ENCODE measurements at places on chromosomes 16 and 17. TPM values are rescaled to one million over a fixed set of nuclear protein-coding genes. Genes with fewer than 3 reads are reported as not detected.

GRCh38 chr17:75069783-75070182, 18.0 kb upstream of the SLC16A5 start:
- H3K27me3 ChIP-seq = no peaks in the 10 kb centered on the region
- H3K4me1 ChIP-seq = no peaks in the 10 kb centered on the region
- H3K36me3 ChIP-seq = no peaks in the 10 kb centered on the region
- no peak for DNase-seq
- no peak overlapping the region for H3K4me3 ChIP-seq

DNA sequence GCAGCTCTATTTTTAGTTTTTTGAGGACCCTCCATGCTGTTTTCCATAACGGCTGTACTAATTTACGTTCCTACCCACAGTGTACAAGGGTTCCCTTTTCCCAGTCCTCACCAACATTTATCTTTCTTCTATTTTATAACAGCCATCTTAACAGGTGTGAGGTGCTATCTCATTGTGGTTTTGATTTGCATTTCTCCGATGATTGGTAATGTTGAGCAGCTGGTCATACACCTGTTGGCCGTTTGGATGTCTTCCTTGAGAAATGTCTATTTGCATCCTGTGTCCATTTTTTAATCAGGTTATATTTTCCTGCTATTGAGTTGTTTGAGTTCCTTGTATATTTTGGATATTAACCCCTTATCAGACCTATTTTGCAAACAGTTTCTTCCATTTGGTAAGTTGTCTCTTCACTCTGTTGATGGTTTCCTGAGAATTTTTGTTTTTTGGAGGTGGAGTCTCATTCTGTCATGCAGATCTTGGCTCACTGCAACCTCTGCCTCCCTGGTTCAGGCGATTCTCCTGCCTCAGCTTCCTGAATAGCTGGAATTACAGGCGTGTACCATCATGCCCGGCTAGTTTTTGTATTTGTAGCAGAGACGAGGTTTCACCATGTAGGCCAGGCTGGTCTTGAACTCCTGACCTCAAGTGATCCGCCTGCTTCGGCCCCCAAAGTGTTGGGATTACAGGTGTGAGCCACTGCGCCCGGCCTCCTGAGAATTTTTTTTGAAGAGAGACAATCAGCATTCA, 279.6 kb downstream of the SNX29 start:
- H3K4me1 ChIP-seq = no peaks in the 10 kb centered on the region
- no peak overlapping the region for H3K4me3 ChIP-seq
- no peaks in the 10 kb centered on the region for H3K27me3 ChIP-seq
- no peak overlapping the region for H3K27ac ChIP-seq
- no peaks in the 10 kb centered on the region for H3K36me3 ChIP-seq

- H3K4me3 ChIP-seq = no peak overlapping the region
- H3K27me3 ChIP-seq = no peaks in the 10 kb centered on the region
- DNase-seq = no peak
- no peaks in the 10 kb centered on the region for H3K36me3 ChIP-seq
These were observed 11.2 kb upstream of the NUDT16L1 start for GRCh38 chr16:4682084-4682591.

- no peak overlapping the region for H3K27ac ChIP-seq
- H3K27me3 ChIP-seq = no peaks in the 10 kb centered on the region
- no peaks in the 10 kb centered on the region for H3K4me1 ChIP-seq
- no peaks in the 10 kb centered on the region for H3K36me3 ChIP-seq
- H3K4me3 ChIP-seq = no peak overlapping the region
These were observed 15.0 kb downstream of the GAA start for GRCh38 chr17:80116276-80116920.

GRCh38 chr17:44955674-44956425, 8.3 kb upstream of the KIF18B start:
- no peaks in the 10 kb centered on the region for H3K27me3 ChIP-seq
- no peaks in the 10 kb centered on the region for H3K36me3 ChIP-seq
- no peak for DNase-seq
- no peak overlapping the region for H3K4me3 ChIP-seq
- no peaks in the 10 kb centered on the region for H3K4me1 ChIP-seq

GRCh38 chr17:56119936-56120335, 33.3 kb upstream of the ANKFN1 start:
- H3K27me3 ChIP-seq = no peaks in the 10 kb centered on the region
- H3K36me3 ChIP-seq = no peaks in the 10 kb centered on the region
- no peaks in the 10 kb centered on the region for H3K4me1 ChIP-seq
- no peak for DNase-seq
- no peak overlapping the region for H3K27ac ChIP-seq
- H3K4me3 ChIP-seq = no peak overlapping the region

- DNase-seq = no peak
- H3K27me3 ChIP-seq = no peaks in the 10 kb centered on the region
- no peak overlapping the region for H3K27ac ChIP-seq
- no peaks in the 10 kb centered on the region for H3K4me1 ChIP-seq
- no peaks in the 10 kb centered on the region for H3K36me3 ChIP-seq
These were observed 452.1 kb upstream of the HSBP1 start for GRCh38 chr16:83355570-83356218.

DNA sequence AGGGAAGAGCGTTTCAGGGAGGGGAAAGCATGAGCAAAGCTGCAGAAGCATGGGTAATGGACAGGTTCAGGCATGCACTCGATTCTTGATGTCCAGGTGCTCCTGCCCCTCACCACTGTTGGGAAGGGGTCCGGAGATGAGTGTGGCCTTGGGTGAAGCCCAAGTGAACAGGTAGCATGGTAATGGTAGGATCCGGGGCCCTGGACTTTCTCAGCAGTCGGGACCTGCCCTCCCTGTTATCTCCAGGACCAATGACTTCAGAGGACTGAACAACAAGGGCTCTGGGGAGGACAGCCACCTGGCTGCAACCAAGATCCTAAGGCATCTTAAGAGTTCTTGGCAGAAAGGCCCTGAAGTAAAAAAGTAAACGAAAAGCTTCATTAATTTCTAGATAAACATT, 306.8 kb downstream of the CPPED1 start:
- no peaks in the 10 kb centered on the region for H3K36me3 ChIP-seq
- no peaks in the 10 kb centered on the region for H3K27me3 ChIP-seq
- H3K27ac ChIP-seq = no peak overlapping the region
- DNase-seq = no peak

GRCh38 chr17:66339561-66339960, 37.1 kb downstream of the PRKCA start:
- H3K4me3 ChIP-seq = no peak overlapping the region
- H3K27ac ChIP-seq = no peak overlapping the region
- peaks cover 36% of the 10 kb centered on the region for H3K4me1 ChIP-seq

GRCh38 chr17:28796062-28796461, 46.5 kb downstream of the FAM222B start:
- no peaks in the 10 kb centered on the region for H3K4me1 ChIP-seq
- H3K27ac ChIP-seq = no peak overlapping the region
- no peak overlapping the region for H3K4me3 ChIP-seq
- DNase-seq = no peak
- H3K36me3 ChIP-seq = no peaks in the 10 kb centered on the region

DNA sequence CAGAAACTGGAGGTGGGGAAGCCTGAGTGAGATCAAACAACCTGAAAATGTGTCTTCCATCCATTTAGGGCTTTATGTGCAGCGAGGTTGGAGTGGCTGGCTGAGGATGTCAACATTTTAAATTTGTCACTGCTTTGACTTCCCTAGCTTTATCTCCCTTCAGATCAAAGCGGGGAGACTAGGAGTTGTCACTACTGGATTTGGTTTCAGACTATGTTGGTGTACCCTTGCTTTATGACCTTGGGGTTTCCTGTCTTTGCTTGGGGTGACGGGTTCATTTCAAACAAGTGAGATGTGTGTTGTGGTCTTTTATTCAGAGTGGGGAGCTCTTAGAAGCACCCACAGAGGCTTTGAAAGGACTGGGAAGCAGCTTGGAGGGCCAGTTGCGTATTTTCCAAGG, 25.6 kb downstream of the MSI2 start:
- no peaks in the 10 kb centered on the region for H3K4me1 ChIP-seq
- no peak overlapping the region for H3K27ac ChIP-seq
- no peaks in the 10 kb centered on the region for H3K36me3 ChIP-seq
- H3K4me3 ChIP-seq = no peak overlapping the region
- DNase-seq = no peak

DNA sequence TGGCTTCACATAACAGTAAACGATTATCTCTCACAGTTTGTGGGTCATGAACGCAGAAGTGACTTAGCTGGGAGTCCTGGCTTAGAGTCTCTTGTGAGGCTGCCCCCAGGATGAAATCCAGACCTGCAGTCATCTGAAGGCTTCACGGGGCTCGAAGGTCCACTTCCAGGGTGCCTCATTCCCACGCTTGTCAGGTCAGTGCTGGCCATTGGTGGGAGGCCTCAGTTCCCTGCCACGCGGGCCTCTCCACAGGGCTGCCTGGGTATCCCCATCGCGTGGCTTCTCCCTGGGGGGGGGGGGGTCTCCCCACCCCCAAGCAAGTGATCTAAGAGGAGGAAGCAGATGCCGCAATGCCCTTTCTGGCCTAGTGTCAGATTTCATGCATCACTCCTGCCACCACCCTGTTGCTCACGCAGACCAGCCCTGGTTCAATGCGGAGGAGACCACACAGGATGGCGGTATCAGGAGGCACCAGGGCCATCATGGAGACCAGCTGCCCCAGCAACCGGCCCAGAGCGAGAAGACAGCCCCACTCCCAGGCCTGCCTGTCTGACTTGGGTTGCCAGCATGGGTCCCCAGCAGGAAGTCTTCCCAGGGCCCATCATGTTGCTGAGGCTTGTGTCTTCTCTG, 77.3 kb upstream of the CDH5 start:
- H3K4me1 ChIP-seq = no peaks in the 10 kb centered on the region
- H3K36me3 ChIP-seq = no peaks in the 10 kb centered on the region
- no peak overlapping the region for H3K27ac ChIP-seq
- no peak overlapping the region for H3K4me3 ChIP-seq

GRCh38 chr16:86951831-86952598, 365.2 kb downstream of the C16orf95 start:
- DNase-seq = no peak
- H3K4me1 ChIP-seq = no peaks in the 10 kb centered on the region
- H3K36me3 ChIP-seq = no peaks in the 10 kb centered on the region
- no peaks in the 10 kb centered on the region for H3K27me3 ChIP-seq

DNA sequence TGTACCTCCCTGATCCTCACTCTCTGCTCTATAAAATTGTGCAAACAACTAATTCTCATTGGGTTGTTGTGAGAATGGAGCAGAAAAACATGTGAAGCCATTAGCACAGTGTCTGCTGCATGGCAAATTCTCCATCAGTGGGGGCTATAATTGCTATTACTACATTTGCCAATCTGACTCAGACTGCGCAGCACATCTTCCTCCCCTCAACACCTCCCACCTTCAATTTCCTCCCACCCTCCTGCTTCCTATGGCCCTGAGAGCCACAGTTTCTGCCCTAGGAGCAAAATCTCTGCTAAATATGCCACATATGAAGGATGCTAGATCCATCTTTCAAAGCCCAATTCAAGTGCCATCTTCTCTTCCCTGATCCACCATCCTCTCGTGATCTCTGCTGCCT, 37.0 kb downstream of the ABCC12 start:
- no peak overlapping the region for H3K27ac ChIP-seq
- no peaks in the 10 kb centered on the region for H3K27me3 ChIP-seq
- DNase-seq = no peak
- H3K36me3 ChIP-seq = no peaks in the 10 kb centered on the region

GRCh38 chr16:1913327-1914083, 4.7 kb downstream of the HS3ST6 start:
- H3K27me3 ChIP-seq = peaks cover 2% of the 10 kb centered on the region
- H3K4me3 ChIP-seq = no peak overlapping the region

GRCh38 chr16:85650135-85650843, 37.2 kb downstream of the GSE1 start:
- peak overlapping the region; percentile 48 for H3K27ac ChIP-seq
- H3K27me3 ChIP-seq = no peaks in the 10 kb centered on the region
- no peak overlapping the region for H3K4me3 ChIP-seq
- no peak for DNase-seq
- H3K4me1 ChIP-seq = peaks cover 56% of the 10 kb centered on the region
- peaks cover 3% of the 10 kb centered on the region for H3K36me3 ChIP-seq

- no peak for DNase-seq
- no peaks in the 10 kb centered on the region for H3K27me3 ChIP-seq
- H3K36me3 ChIP-seq = no peaks in the 10 kb centered on the region
These were observed 14.9 kb upstream of the GPRC5B start for GRCh38 chr16:19899605-19899955.

DNA sequence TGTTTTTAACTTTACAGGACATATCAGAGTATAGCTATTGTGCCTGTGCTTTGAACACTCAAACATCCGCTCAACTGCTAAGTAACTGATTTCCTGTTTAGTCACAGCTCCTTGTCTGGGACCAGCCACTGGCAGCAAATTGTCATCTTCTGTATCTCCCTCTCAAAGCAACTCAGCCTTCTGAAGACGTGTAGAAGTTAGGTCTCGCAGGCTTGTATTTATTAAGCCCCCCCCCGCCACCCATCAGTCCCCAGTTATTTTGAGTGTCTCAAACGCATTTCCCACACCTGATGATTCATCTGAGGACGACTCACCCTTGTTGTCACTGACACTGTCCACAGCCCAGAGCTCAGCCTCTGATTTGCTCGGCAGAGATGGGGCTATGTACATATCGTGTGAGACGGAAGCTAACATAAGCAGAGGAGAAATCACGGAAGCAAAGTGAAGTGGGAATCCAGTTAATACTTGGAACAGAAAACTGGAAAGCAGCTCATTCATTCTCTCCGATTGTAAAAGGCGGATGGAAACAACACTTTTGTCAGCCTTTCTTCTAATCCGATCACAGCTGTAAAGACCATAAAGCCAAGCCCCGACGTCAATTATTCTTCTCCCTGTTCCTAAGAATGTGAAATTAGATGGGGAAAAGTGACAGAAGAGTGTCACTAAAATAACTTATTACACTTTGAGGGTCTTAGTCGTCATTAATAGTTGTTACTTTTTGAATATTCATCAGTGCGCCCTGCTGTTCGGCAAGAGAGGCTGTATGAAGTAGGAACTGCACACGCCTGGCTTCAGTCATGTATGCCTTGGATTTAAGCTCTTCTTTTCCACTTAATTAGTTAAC, 64.2 kb downstream of the PITPNC1 start:
- peak overlapping the region; percentile 81 for H3K27ac ChIP-seq
- DNase-seq = no peak
- peaks cover 21% of the 10 kb centered on the region for H3K4me1 ChIP-seq
- H3K27me3 ChIP-seq = no peaks in the 10 kb centered on the region

- no peak overlapping the region for H3K4me3 ChIP-seq
- no peaks in the 10 kb centered on the region for H3K4me1 ChIP-seq
- H3K36me3 ChIP-seq = no peaks in the 10 kb centered on the region
These were observed 7.5 kb downstream of the SCIMP start for GRCh38 chr17:5226940-5227878.

GRCh38 chr16:16923479-16923878, 544.5 kb downstream of the NPIPA7 start:
- no peak for DNase-seq
- no peak overlapping the region for H3K4me3 ChIP-seq
- no peaks in the 10 kb centered on the region for H3K27me3 ChIP-seq
- H3K4me1 ChIP-seq = no peaks in the 10 kb centered on the region
- no peak overlapping the region for H3K27ac ChIP-seq
- H3K36me3 ChIP-seq = no peaks in the 10 kb centered on the region

The MYH11 gene
- 0.51 TPM for total RNA-seq

The RMI2 gene
- 11.1 TPM for total RNA-seq

The KIF19 gene
- total RNA-seq = not detected

The C1QTNF8 gene
- total RNA-seq = 0.39 TPM

The CMTM3 gene
- 45.8 TPM for total RNA-seq

The KCNH6 gene
- not detected for total RNA-seq

The TP53TG3C gene
- total RNA-seq = not detected

The TEKT3 gene
- total RNA-seq = not detected

The STH gene
- not detected for total RNA-seq

The WNK4 gene
- total RNA-seq = 3.5 TPM

The OTOP3 gene
- total RNA-seq = not detected

The GRAPL gene
- 0.31 TPM for total RNA-seq

The PGP gene
- total RNA-seq = 48.7 TPM

The SMIM5 gene
- 0.10 TPM for total RNA-seq
